ENCODE measurements at places on chromosomes 2 and 18.

GRCh38 chr18:45998244-45998643, 31.1 kb upstream of the EPG5 start:
- DNase-seq = no peak

DNA sequence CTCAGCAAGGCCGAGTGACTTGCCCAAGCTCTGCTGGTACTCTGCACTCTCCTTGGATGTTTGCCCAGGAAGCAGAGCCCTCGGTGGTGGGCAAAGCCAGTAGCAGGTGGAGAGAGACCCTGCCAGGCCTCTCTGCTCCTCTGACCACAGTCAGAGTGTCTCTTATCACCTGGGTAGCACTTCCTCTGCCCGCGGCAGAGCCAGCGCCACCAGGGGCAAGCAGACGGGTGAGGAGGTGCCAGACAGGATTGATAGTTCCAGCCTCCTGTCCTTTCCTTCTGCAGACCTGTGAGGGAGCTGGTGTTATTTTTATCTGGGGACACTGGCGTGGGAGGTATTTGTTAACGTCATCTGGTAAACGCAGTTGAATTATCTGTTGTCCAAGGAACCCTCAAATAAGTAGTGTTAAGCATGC, 152.9 kb downstream of the SMAD7 start:
- DNase-seq = no peak

GRCh38 chr2:39568561-39569006, 97.1 kb upstream of the TMEM178A start:
- no peak for DNase-seq

DNA sequence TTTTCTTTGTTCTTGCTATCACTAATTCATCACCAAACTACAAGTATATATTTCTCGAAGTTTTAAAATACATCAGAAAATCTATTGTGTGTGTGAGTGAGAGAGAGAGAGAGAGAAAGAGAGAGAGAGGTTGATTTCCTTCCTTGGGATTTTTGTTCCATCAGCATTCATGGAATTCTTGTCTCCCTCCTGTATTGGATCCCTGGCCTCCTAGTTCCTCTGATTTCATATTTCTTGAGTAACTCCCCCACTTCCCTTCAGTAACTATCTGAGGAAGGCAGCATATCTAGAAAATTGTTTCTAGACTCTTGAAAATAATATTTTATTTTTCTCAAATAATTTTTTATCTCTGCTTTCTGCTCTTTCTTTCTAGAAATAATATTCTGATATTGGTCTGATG, 13.3 kb upstream of the ACTR2 start:
- no peak for DNase-seq

GRCh38 chr2:17518212-17519154, at the start of gene RAD51AP2:
Gene RAD51AP2, minus strand, starts transcription at chr2:17518440. Its CDS starts 25 bp downstream, at chr2:17518415.
- peak; percentile 80 for DNase-seq

- DNase-seq = no peak
These were observed 20.5 kb downstream of the CARF start for GRCh38 chr2:202932425-202933138.

- no peak for DNase-seq
These were observed 48.8 kb downstream of the TCF7L1 start for GRCh38 chr2:85181844-85182456.

DNA sequence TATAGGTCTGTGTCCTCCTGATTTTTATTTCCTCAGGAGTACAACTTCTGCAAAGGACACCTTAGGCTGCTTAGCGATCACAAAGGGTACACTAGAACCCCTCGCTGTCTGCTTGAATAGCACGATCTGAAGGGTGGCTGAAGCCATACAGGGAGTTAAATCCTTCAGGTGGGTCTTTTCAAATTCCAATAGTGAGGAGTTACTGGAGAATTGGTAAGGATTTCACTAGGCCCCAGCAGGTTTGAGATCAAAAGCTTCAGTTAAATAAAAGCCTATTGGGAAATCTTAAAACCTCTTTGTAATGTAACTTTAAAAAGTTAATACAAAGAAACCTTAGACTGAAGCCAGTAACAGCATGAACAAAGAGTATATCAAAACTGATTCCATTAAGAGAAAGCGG, 613.1 kb downstream of the ZEB2 start:
- DNase-seq = no peak

- no peak for DNase-seq
These were observed 25.5 kb downstream of the ASB18 start for GRCh38 chr2:236238751-236239150.

GRCh38 chr18:50950626-50951025, 17.2 kb upstream of the ELAC1 start:
- no peak for DNase-seq

DNA sequence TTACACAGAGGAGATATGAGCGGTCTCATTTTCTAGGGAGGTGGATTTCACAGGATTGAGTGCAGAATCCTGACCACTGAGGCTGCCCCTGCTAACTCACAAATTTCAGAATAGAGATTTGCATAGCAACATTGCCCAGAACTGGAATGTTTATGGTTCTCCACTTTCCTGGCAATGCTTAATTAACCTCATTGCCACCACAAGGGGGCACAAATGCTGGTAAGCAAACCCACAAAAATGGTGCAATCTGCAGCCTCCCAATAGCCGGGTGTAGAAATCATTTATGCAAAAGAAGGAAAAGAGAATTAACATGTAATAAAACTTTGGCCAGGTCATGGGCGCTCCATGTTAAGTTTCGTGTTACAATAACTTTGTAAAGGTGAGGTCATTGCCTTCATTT, 112.4 kb downstream of the CYRIA start:
- peak; percentile 46 for DNase-seq

DNA sequence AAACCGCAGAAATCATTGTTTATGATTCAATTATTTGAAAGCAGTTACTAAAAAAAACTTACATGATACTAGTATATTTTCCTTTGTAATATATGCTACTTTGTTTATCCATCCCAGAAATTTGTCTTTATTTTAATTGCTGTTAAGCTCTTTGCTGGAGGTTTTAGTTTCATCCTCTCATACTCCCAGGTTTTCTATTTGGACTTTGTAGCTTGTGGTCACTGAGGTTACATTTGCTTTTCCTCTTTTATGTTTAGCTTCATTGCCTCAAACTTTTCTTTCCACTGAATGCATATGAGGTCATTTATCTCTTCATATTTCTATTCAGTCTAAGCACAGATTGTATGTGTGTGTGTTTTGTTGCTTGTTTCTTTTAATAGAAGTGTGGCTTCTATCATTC, 89.9 kb downstream of the ERBB4 start:
- no peak for DNase-seq

GRCh38 chr18:76981396-76981968, 151.1 kb downstream of the MBP start:
- no peak for DNase-seq

DNA sequence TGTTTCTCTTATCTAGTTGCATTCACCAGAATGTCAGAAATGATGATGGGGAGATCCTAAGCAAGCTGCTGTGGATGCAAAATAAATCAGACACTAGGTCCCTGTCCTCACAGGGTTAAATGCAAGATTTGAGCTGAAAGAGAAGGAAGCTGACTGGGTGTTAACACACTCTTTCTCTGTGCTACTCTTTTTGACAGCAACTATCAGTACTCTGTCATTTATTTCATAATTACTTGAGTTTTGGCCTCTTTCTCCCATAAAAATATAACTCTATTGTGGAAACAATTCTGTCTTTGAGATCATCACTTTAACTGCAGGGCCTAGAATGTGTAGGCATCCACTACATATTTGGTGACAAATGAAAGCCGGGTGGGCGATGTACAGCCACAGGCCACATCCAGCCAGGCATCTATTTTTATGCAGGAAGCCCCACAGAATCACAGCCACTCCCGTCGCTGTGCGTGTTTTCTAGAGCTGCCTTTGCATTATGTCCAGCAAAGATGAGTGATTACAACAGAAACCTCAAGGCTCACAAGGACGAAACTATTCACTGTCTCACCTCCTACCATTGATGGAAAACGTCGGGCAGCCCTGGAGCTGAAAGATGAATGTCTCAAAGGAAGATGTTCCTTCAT, 849.0 kb downstream of the RNF144A start:
- no peak for DNase-seq

- DNase-seq = no peak
These were observed 331.3 kb downstream of the SS18 start for GRCh38 chr18:25759111-25759510.

- DNase-seq = no peak
These were observed 36.9 kb upstream of the NCKAP5 start for GRCh38 chr2:133605011-133605765.

- DNase-seq = no peak
These were observed 67.1 kb upstream of the PXDN start for GRCh38 chr2:1811258-1811970.

GRCh38 chr2:233479616-233480489, 86.7 kb downstream of the USP40 start:
- no peak for DNase-seq

DNA sequence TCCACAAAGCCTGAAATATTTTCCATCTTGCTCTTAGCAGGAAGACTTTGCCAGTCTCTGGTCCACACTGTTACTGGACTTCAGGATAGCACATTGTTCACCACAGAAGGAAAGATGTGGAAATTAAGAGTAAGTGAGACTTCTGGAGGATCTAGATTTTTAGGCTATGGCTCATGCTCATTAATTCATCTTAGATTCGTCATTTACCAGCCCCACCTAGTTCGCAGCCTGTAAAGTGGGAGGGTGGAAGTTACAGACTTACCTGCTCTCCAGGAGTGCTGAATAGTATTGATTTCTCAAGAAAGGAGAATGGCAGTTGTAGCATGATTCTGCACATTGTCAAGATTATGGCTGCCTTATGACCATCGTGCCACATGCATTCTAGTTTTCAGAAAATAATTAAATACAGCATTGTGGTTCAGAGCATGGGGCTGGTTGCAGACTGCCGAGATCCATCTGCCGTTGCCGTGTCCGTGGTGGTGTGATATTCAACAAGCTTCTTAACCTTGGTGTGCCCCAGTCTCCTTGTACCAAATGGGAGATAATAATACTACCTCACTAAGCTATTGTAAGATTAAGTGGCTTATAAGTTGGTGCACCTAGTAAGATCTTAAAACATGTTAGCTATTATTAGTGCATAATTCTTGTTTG, 56.8 kb downstream of the RNF144A start:
- no peak for DNase-seq

DNA sequence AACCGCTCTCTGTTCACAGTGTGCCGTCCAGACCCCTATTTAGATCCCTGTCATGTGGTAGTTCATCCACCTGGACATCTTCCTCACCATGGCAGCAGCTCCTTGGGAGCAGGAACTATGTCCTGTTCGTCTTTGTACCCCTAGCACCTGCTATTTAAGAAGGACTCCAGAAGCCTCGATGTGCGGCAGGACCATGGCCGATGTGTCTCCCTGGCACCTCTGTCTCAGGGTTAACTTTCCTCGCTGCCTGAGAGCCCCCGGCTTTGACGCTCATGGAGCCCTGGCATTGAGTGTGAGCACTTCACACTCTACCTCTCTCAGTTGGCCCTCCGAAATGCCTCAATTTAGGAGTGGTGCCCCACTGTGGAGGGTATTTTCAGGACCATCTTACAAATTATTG, 152.0 kb downstream of the FAM210A start:
- DNase-seq = no peak

DNA sequence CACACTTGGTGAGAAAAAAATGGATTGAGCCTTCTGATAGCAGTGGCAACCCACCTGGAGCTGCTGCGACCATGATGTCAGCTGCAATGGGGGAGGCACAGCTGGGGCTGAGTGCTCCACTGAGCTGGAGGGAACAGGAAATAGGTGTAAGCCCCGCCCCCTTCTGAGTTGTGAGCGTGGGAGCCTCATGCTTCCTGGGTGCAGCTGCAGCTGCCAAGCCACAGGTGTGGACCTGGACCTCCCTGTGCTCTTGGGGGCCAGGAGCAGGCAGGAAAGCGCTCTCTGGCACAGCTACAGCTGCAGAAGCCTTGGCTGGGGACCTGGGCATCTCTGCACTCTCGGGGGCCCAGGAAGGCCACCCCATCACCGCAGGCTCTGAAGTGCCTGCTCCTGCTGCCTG, 970.6 kb downstream of the DCDC2C start:
- no peak for DNase-seq

DNA sequence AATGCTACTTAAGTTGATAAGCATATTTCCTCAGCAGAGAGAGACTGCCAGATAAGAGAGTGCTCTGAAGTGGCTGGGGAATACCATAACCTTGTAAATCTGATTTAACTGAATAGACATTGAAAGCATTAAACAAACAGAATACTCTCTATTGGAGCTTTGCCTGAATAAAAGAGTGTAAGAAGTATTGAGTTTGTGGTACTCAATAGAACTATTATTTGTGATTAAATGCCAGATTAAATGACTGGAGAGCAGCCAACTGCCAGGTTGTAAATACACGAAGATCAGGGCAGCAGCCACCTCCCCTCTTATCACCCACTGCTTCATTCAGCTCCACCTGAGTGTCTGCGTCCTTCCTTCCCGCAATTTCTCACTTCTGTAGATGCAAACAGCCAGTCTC, 373.6 kb downstream of the DCDC2C start:
- DNase-seq = no peak
